ENCODE measurements at places on chromosomes 11 and 22.

DNA sequence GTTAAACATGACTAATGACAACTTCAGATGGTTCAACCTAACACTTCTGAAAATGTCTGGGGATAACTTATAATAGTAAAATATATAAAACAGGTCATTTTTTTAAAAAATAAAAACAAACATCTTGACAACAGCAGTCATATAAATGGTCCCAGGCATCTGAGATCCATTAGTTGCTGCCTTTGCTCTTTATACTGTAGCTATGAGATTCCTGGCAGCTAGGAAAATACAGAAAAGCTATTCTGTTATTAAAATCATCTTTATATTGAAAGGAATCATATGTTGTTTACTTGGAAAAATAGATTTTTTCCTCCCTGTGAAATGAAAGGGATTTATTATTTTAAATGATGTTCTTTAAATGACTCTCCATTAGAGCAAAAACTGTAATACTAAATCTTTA is 55.7 kb upstream of the DEUP1 start:
- no peak for DNase-seq

GRCh38 chr11:120208777-120209176 is 2.1 kb upstream of the OAF start:
- DNase-seq = peak; percentile 53

DNA sequence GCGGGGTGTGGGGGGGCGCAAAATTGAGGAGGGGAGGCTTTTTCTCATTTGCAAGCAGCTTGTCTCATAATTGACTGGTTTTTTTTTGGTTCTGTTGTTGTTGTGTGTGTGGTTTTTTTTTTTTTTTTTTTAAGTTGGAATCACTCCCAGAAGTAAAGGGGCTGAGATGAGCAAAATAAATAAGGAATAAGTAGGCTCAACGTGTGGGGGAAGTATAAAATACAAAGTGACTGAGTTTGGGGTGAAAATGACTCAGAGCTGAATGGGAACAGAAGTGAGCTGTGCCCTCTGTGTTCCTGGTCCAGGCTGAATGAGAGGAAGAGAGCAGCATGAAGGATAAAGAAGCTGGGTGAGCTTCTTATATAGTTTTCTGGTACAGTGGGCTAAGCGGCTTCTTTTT is 90.0 kb downstream of the GRIK4 start:
- DNase-seq = no peak

DNA sequence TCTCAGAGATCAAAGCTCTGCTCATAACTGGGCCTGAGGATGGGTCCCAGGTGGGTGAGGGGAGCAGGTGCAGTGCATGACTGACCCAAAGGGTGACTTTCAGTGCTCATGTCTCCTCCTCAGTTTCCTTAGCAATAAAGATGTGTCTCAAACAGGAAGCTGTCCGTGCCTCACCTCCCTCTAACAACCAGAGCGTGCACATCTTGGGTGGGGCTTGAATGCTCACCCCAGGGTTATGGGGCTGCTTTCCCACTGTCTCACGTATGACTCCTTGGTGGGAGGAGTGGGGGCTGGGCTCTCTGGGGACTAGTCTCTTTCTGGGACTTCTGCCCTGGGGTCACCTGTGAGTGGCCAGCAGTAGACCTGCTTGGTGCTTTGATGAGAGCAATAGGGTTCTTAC is 53.9 kb upstream of the PHOX2A start:
- DNase-seq = no peak

GRCh38 chr22:37501610-37502341 is 15.6 kb upstream of the MFNG start:
- DNase-seq = peak; percentile 90
